ENCODE measurements at places on chromosomes 7 and 10.

DNA sequence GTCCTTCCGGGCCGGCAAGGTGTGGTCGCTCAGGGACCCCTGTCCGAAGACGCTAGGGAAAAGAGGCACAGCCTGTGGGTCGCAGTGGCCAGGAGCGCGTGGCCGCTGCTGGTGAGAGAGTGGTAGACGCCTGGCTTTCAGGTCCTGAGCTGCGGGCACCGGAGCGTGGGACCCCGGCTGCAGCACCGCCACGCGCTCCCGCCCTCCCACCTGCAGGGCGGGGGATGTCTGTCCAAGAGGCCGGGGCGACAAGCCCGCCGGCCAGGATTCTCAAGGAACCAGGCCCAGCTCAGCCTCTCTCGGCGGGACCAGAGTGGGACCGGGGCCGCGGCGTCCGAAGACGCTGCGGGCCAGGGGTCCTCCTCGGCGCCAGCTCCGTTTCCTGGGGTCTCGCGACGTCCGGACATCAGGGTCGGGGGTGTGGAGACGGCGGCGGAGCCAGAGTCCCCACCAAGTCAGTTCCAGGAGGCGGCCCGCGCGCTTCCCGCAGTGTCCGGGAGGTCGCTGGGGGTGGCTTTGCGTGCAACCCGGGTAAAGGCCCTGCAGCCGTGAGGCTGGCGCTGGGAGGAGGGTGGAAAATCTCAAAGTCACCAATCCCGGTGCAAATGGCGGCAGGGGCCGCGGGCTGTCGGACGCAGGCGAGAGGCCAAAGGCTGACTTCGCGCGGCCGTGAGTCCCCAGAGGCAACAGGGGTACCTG, 5.5 kb downstream of the ZNF503 start:
- DNase-seq = no peak

GRCh38 chr7:33091641-33092191, 17.5 kb downstream of the RP9 start:
- DNase-seq = no peak

DNA sequence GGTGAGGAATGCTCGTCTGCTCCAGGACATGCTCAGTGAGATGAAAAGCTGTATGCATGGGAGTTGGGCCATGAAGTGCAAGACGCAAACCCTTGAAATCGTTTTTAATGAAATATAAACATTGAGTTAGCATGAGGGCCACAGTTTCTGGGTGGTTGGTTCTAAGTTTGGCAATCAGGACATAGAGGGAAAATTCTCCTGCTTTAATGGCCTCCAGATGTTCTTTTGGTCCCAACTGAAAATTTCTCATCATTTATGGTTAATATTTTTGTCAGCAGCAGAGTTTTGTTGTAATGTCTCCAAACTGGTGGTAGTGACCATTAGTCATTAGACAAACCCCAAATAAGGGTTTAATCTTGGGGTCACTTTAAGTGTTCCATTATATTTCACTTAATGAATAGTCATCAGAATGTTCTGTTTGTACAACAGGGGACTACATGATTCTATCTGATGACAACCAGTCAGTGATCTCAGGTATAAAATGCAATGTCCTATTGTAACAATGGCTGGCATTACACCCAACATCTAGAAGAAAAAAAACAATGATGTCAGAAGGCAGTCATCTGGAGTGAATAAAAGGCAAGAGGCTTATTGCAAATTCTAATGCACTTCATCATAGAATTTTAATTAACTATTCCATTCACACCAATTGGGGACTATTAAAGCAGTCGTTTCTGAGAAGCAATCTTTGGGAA, 197.4 kb downstream of the JCAD start:
- no peak for DNase-seq

- no peak for DNase-seq
Observed at GRCh38 chr7:69860941-69861622, 262.8 kb downstream of the AUTS2 start.

GRCh38 chr7:159098424-159098786, 46.3 kb downstream of the VIPR2 start:
- DNase-seq = no peak

GRCh38 chr10:29306688-29307087, 17.8 kb downstream of the LYZL1 start:
- DNase-seq = no peak

DNA sequence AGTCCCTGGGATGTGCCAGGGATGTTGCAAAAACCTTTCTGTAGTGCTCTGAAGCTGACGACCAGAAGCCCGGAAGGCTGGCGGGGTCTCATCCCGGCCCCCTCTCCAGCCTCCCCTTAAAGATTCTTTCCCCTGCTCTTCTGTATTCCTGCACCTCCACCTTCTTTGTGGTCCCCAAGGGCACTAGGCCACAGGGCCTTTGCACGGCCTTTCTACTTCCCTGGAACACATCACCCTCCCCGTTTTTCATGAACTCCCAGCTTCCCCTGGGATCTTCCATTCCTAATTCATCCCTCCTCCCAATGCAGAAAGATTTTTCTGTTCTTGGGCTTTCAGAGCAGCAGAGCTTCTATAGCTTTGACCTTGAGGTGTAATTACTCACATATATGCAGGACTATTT, 127.0 kb downstream of the CDH23 start:
- DNase-seq = no peak

- peak; percentile 62 for DNase-seq
Observed at GRCh38 chr10:59362959-59363381, 621 bp upstream of the FAM13C start.

GRCh38 chr7:53397911-53398310, 362.5 kb downstream of the POM121L12 start:
- DNase-seq = no peak
